ENCODE measurements at places on chromosomes 4 and X.

- DNase-seq = no peak
Observed at GRCh38 chrX:45506149-45506730, 305.6 kb upstream of the DIPK2B start.

DNA sequence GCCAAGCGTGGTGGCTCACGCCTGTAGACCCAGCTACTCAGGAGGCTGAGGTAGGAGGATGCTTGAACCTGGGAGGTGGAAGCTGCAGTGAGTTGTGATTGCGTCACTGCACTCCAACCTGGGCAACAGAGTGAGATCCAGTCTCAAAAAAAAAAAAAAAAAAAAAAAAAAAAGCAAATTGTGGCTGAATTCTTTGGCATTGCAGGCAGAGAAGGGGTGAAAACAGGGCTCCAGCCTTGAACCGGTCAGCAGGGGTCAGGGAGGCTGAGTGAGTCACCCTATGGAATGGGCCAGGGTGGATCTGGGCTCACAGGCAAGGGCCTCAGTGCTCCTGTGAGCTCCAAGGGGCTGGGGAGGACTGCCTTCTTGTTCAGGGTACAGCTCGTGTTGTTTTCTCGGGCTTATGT is 13.2 kb upstream of the FAM3A start:
- peak; percentile 37 for DNase-seq

DNA sequence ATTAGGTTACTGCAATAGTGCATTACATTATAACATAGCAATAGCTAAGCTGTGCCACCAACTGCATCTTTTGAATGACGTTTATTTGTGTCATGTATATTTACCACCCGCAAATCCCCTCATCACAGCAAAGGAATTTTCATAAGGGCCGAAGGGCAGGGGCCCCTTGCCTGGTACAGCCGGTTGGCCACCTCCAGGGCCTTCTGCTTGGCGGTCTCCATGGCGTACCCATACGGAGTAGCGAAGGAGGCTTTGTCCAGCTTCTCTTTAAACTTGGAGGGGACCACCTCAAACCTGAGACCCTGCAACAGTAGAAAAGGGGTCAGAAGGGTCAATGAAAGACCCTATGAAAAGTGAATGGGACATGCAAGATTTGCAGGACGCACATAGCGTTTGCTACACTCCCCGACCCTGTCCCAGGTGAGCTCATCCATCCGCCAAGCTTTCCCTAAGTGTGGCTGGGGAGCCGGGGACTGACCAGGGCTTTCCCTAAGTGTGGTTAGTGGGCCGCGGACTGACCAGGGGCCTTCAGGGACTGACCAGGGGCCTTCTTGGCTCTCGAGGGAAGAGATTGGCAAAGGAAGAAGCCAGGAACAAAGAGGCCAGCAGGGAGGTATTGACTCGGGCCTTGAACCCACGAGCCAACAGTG is 10.6 kb downstream of the ASMTL start:
- no peak for DNase-seq

GRCh38 chr4:14294611-14295010 is 667.1 kb upstream of the BOD1L1 start:
- DNase-seq = peak; percentile 1

DNA sequence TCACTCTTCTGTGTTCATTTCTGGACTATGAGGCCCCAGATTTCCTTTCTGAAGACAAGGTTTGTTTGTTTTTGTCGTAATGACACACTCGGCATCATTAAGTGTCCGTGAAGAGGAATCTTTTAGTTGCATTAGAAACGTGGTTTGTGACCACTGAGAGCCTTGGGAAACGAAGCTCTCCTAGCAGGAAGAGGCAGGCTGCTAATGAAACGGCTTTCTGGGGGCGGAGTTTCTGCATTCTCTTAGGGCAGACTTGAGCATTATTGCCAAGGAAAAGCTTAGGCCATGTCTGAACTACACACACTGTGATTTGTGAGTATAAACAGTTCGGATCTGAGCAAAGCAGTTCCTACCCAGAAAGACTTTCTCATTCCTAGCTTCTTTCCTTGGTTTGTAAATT is 64.0 kb downstream of the SOX3 start:
- DNase-seq = no peak

DNA sequence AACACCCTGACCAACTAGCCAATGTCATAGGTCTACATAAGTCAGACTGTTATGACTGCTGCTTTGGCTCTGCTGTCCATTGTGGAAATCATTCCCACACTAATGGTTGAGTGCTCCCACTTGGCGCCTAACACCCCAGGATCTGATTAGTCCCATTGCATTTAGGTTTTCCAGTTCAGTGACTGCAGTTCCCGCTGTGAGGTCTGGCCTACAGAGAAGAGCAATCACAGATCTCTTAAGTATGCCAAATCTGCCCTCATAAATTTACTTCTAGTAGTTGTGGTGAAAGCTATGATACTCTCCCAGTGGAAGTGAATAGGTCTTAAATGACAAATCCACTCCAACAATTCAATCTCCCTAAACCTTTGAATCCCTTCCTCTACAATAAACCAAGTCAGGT is 77.3 kb upstream of the IL2 start:
- no peak for DNase-seq

GRCh38 chr4:15250021-15250441 is 177.8 kb upstream of the C1QTNF7 start:
- peak; percentile 12 for DNase-seq

DNA sequence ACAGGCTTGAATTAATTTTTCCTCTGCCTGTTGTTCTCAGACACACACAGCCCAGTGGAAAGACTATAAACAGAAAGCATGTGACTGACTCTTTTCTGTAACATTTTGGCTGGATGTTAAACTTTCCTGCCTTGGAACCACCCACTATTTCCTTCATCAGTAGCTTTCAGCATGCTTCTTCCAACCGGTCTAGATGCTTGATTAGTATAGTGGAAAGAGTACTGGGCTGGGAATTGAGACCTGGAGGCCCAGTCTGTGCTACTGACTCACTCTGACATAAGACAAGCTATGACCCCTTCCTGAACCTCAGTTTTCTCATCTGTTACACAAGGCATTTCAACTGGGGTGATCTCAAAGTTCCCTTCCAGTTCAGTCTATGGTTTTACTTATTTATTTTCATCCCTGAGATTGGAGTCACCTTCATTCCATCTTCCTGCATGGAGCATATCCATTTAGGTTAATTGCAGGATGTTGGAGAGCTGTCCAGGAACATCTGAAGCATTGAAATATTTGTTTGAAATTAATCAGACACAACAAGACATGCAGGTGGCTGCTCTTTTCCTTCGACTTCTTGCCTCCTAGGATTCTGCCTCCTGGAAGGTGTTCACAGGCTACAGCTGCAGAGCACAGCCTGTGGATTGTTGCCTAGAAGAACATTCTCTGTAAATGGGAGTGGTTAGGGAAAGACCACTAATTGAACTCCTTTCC is 173.4 kb downstream of the RTL9 start:
- DNase-seq = no peak

- no peak for DNase-seq
Observed at GRCh38 chr4:111934314-111934713, 210.9 kb upstream of the FAM241A start.

DNA sequence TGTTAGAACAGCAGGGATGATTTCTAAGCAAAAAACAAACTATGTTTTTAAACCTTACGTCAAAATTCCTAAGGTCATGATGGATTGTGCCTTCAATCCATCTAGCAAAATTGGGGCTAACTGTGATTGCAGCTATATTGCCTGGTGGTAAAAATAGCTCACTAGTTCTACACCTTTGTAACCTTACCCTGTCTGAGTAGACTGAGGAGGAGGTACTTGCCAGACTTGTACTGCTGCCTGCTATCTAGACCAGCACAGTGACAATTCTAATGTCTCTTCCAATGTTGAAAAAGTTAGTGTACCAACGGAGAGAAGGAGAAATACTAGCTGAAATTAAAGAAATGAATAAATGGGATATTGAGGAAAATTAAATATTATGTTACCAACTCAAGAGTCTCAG is 30.3 kb downstream of the ATP11C start:
- no peak for DNase-seq

DNA sequence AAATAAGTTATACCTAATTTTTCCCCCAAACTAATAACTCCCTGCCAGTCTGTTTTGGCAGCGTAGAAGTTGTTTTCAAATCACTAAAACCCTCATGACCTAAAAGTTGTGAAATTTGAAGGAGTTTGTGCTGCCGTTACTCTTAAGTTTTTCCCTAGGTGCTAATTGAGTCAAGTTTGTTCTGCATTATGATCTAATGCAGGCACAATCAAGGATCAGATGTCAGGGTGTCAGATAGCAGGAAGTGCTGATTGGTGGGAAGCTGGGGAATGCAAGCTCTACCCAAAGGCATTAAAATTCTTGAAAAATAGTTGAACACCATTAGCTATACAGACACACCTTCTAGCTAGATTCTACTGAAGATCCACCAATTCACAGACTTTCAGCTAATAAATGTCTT is 51.9 kb downstream of the ARX start:
- no peak for DNase-seq

DNA sequence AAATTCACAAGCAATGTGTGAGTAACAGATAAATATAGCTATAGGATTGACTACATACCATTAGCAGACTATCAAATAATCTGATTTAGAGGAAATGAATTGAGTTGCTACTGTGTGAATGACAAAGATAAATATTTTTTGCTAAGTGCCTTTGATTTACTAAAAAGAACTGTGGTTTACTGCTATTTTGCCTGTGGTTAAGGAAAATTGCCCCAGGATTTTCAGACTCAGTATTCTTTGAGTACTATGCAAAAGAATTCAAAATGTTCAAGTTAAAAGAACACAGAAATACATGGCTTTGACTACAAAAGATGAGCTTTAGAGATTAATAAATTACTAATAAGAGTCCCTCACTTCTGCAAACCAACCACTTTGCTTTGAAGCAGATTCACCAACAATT is 853.8 kb downstream of the ADGRL3 start:
- DNase-seq = no peak

DNA sequence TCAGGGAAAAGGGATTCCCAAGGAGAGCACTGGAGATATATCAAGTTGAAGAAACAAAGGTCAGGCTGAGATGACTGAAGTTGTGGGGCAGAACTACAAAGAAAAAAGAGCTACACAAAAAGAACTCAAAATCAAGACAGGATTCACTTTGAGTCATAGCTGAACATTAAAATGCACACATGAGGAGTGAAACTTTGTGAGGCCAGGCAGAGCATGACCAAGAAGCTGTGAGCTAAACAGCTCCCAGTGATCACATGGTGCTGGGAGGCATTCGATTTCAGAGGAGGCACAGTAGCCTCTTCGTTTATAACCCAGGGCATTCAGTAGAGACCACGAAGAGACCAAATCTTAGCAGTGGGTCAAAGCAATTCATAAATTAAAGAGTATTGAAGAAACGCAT is 145.3 kb downstream of the ATRX start:
- no peak for DNase-seq

- no peak for DNase-seq
Observed at GRCh38 chr4:8560265-8561047, 19.7 kb upstream of the GPR78 start.

DNA sequence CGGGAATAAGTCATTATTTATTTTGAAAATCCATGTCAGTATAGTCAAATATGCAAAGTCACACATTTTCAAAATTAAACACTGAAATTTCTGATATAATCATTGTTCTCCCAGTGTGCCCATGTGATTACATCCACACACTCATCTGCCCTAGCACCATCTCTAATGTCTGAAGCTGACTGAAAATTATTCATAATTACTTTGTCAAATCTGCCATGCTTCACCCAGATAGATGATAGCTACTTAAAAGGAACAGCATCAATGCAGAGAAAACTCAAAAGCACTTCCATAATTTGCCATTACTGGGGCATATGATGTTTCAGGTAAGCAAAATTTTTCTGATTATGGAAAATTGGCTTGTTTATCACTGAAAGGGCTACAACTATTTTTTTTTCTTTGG is 1433.3 kb upstream of the IGFBP7 start:
- DNase-seq = no peak

- DNase-seq = no peak
Observed at GRCh38 chr4:100254237-100254636, 64.0 kb upstream of the DDIT4L start.

DNA sequence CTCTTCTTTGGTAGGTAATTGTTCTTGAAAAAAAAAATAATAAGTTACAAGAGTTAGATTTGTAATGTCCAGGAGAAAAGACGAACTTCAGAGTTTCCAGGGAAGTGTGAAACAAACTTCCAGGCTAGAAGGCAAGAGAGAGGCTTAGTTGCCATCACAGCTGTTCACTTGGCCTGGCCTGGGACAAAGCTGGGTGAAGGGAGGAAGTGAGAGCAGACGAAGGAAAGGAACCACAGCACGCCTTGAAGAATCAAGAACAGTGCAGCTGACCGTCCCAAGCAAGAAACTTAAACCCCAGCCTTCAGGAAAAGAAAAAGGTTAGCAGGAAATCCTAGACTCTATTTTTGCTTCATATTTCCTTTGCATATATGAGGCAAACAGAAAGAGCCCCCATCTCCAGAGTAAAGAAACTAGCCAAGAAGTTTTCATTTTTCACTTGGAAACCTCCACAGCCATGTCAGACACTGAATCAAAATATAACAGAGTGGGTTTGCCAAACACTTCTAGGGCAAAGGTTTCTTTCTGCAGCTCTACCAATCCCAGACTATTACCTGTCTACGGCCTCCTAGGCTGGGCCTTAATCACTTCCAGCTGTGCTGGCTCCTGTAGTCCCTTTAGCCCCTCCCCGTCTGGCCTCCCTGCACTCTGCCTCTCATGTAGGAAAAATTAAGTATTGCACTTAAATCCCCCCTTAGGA is 209.6 kb downstream of the SPATA18 start:
- no peak for DNase-seq

GRCh38 chr4:41572956-41573355 is 35.0 kb downstream of the LIMCH1 start:
- no peak for DNase-seq

DNA sequence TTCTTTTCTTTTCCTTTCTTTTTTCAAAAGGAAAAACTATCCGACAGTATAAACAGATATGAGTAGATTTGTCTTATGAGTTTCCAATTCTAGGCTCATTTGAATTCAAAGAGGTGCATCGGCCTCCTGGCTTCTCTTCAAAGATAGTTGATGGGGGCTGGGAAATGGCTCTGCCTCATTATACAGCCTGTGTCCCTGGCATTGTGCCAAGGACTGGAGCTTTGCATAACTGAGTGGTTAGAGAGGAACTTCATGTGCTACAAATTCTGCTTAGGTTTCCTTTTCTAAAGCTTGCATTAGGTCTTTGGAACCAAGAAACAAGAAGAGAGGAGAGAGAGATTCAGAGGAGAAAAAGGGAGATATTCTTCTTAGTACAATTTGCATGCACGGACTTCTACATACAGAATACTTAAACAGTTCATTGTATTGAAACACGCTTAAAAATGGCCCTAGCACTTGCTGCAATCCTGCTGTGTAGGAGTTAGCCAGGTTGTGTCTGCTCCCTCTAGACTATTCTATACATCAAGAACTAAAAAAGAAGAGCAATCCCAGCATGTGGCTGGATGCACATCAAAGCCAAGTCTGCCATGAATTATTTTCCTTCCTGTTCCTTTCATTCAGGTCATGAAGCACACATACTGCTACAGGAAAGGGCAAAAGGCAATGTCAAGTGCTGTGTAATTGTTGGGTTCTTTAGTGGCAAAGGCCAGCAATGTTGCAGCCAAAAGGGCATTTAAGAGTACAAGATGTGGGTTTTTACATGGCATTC is 70.9 kb downstream of the INTS12 start:
- no peak for DNase-seq

- DNase-seq = no peak
Observed at GRCh38 chrX:31091819-31092218, 20.0 kb upstream of the FTHL17 start.
